RWPE2 (cell line): ENCODE measurements at places on chromosomes 1 and 21.

GRCh38 chr1:245337829-245338484 lies 183.2 kb downstream of the KIF26B start:
- no peak for DNase-seq

- DNase-seq, result no peak
Measured at GRCh38 chr1:62467092-62467491, 30.2 kb downstream of the USP1 start.

DNA sequence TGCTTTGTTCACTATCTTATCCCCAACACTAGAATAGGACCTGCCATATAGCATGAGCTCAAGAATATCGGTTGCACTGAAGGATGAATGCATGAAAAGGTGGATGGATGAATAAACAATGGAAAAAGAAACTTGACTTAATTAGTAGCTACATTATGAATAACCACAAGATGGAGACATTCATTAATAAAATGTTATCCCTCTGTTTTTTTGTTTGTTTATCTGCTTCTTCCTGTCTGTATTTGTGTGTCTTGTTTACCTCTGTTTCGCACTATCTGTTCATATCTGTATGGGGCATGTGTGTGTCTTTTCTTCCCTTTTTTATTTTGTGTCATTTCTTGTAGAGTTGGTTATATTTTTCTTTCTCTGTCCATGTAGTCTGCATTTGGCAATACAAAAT lies 1.1 kb upstream of the OR14I1 start:
- DNase-seq, result no peak

- no peak for DNase-seq
Measured at GRCh38 chr1:222546548-222547259, 1.2 kb downstream of the HHIPL2 start.

GRCh38 chr1:209703834-209704504 lies 677 bp upstream of the HSD11B1 start:
- no peak for DNase-seq

DNA sequence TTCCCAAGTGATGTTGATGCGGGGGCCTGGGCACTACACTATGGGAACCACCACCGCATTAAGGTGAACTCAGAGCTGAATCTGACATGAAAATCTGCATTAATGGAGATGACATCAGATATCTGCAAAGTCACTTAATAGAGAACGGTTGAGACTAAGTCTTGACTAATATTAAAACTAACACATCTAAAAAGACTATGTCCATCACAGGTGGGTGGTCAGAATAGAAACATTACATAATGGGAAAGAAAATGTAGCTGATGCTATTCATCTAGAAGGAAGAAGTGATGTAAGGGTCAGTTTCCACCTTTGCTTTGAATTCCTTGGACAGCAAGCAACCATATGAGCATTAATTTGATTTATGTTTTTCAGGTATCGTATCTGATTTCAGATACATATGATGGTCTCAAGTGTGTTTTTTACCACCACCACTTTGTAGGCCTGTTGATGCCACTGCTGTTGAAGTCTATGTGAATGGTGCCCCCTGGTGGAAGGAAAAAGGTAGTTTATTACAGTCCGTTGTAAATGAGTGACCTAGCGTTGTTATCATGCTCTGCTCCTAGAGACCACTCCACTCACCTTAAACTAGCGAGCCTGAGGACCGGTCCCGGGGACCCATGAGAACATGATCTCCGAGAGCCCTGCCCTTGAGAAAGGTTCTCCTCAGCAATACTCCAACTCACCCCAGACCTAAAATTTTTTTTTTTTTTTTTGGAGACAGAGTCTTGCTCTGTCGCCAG lies 73.5 kb downstream of the BACH1 start:
- no peak for DNase-seq

GRCh38 chr1:200207711-200208126 lies 180.2 kb downstream of the NR5A2 start:
- DNase-seq, result no peak

DNA sequence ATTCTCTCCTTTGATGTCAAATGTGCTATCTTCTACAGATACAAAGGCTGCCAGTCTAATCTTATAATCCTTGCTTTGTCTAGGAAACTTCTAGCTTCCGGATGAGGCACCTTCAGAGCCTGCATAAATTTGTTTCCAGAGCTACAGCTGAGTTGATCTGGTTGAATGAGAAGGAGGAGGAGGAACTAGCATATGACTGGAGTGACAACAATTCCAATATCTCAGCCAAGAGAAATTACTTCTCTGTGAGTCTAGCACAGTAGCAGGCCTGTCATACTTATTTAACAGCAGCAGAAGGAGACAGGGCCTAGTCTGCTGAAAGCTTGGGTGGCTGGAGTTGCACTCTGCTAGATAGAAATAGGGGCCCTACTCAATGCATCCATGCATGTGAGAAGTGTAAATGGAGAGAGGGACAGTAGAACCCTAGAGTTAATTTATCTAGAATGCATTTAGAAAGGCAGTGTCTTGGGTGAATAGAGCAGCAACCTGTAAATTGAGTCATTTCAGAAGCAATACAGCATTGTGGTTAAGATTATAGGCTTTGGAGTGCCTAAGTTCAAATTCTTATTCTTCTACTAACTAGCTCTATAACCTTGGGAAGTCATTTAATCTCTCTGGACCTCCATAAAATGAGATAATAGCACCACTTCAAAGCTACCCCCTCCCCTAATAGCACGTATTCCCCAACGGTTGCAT lies 89.0 kb downstream of the MACF1 start:
- no peak for DNase-seq

GRCh38 chr1:234743791-234744611 lies 134.0 kb upstream of the IRF2BP2 start:
- DNase-seq, result no peak

- no peak for DNase-seq
Measured at GRCh38 chr1:206070627-206071304, 17.8 kb downstream of the RHEX start.

DNA sequence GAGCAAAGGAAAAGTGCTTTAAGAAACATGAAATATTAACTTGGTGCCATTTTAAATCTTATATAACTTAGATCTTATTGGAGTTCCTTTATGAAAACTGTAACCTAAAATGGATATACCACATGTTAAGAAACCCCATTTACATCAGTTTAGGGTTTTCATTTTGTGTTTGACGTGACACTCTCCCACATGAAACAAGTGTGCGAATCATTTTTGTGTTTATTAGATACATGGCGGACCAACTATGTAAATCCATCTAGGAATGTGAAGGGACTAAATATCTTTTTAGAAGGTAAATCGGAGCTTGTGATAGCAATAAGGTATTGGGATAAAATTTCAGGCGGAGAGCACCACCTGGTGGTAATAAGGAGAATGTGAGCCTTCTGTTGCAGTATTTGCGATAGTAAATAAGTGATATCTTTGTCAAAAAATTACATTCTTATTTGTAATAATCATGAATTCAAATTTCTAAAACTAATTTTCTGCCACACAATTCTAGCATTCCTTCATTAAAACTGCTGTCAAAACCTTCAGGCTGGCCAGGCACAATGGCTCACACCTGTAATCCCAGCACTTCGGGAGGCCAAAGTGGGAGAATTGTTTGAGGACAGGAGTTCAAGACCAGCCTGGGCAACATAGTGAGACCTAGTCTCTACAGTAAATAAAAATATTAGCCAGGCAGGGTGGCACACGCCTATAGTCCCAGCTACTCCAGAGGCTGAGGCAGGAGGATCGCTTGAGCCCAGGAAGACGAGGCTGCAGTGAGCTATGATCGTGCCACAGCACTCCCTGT lies 31.3 kb downstream of the SMAP2 start:
- no peak for DNase-seq

GRCh38 chr1:36204347-36204909 lies 19.8 kb upstream of the THRAP3 start:
- DNase-seq, result no peak

GRCh38 chr1:54378874-54379554 lies 27.2 kb downstream of the SSBP3 start:
- DNase-seq, result no peak

- DNase-seq, result no peak
Measured at GRCh38 chr1:56688522-56689026, 43.5 kb downstream of the PRKAA2 start.

DNA sequence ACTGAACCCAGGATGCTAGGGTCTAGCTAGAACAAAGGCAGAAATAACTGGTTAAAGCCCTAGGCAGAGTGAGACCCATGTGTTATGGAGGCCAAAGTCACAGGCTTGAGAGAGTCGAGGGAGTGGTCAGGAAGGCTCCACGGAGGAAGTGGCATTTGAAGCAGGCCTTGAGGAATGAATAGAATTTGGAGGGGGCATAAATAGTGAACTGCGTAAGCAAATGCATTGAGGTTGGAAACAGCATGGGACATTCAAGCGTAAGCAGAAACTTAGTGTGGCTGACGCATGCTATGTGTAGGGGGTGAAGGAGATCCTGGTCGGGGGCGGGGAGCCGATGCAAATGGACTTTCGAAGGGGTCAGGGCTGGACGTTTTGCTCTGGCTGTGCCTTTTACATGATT lies 11.5 kb downstream of the AZIN2 start:
- no peak for DNase-seq

GRCh38 chr1:86953167-86953566 lies 38.7 kb downstream of the HS2ST1 start:
- DNase-seq, result no peak

GRCh38 chr21:35853321-35854239 lies 206.7 kb downstream of the SETD4 start:
- no peak for DNase-seq

- no peak for DNase-seq
Measured at GRCh38 chr1:33826311-33826710, 37.6 kb upstream of the HMGB4 start.

DNA sequence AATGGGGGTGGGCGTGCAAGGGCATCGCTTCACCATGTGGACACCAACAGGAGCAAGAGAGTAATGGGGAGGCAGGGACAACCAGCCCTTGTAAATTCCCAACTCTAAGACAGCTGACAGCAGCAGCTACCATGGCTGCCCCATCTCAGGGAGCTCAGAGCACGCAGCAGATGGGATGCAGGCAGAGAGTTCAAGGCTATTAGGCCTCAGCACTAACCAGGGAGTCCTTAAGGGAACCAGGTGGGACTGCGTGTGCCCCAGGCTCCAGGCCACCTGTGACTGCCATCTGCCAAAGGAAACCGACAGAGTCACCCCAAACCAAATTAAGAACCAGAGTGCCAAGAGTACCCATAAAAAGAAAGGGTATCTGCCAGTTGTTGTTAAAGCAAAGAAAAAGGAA lies 33.7 kb upstream of the PRDM2 start:
- no peak for DNase-seq

DNA sequence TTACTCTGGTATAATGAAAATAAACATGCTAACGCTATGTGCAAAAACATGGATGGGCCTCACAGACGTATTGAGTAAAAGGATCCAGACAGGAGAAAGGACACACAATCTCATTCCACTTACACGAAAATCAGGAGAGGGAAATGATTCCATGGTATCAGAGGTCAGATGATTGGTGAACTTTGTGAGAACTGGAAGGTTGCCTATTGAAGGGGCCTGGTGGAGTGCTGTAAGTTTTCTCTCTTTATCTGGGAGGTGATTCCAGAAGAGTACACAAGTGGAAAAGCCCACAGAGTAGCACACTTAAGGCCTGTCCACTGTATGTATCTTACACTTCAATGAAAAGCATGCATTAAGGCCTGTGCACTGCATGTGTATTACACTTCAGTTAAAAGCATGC lies 9.6 kb downstream of the GSTM2 start:
- DNase-seq, result no peak

- no peak for DNase-seq
Measured at GRCh38 chr1:204842369-204842768, 28.3 kb upstream of the NFASC start.

GRCh38 chr1:80722611-80723010 lies 1078.1 kb upstream of the ADGRL2 start:
- no peak for DNase-seq

- DNase-seq, result no peak
Measured at GRCh38 chr1:44553127-44553758, 121.0 kb downstream of the TMEM53 start.

- no peak for DNase-seq
Measured at GRCh38 chr1:225934711-225935110, 6.3 kb downstream of the LEFTY2 start.

DNA sequence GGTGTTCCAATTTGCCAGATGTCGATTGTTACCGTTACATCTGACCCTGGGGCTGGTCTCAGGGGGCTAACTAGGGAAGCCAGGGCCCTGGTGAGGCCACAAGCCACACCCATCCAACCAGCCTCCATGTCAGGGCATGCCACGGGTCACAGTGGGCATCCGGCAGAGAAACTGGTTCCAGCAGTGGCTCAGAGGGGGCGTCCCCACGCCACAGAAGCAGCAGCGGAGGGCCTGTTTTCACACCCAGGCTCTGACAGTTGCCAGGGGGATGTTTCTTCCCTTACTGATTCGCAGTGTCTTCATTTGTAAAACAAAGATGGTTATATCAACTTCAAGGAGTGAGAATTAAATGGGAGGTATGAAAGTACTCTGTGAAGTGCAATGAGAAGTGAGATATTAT lies 75.0 kb upstream of the COX20 start:
- no peak for DNase-seq

DNA sequence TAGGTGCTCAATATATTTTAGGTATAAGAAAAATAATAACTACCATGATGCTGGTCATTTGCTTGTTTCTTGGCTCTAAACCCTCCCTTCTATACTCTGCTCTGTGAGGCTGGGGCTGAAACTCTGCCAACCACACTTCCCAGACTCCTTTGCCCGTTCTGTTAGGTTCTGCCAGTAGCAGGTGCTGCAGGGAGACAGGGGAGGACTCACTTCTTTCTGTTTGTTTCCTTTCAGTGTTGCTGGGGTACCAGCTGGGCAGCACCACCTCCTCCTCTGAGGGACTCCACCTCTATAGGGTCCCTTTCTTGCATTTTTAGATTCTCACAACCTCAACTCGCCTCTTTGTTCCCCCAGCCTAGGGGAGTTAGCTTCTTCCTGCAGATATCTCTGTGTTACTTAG lies 17.0 kb upstream of the SH2D2A start:
- no peak for DNase-seq

- DNase-seq, result no peak
Measured at GRCh38 chr1:202501281-202501680, 152.8 kb downstream of the PPP1R12B start.

- DNase-seq, result no peak
Measured at GRCh38 chr1:4367230-4367777, 287.1 kb upstream of the AJAP1 start.

- DNase-seq, result no peak
Measured at GRCh38 chr1:169475806-169476387, 9.8 kb downstream of the SLC19A2 start.

GRCh38 chr1:235297579-235297978 lies 30.4 kb downstream of the ARID4B start:
- no peak for DNase-seq

DNA sequence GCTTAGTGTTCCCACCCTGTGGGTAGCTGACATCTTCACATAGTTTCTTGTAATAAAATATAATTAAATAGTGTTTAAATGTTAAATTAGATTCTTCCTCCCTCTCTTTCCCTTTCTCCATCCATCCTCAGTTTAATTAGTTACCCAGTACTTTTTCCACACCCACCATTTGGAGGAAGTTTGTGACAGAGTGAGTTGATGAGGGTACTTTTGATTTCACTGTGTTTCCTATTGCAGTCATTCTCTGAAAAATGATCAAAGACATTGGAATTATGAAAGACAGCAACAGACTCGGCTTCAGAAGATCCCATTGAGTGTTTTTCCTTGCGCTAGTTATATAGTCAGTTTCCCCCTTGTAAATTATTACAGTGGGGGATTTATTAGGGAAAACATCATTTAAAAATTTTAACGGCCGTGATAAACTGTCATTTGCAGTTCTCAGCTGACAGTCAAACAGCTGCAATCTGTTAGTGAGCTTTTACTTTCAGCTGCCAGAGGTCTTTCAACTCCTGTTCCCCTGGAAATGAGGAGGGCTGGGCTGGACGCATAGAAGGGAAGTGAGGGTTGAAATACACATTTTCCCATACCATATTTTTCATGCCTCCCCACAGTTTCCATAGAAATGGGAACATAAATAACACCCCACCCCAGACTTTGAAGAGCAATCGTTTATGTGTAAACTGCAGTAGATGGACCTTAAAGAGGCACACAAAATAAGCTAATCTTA lies 61.3 kb upstream of the CACYBP start:
- DNase-seq, result no peak
